ENCODE measurements at places on chromosomes 1 and 21.

DNA sequence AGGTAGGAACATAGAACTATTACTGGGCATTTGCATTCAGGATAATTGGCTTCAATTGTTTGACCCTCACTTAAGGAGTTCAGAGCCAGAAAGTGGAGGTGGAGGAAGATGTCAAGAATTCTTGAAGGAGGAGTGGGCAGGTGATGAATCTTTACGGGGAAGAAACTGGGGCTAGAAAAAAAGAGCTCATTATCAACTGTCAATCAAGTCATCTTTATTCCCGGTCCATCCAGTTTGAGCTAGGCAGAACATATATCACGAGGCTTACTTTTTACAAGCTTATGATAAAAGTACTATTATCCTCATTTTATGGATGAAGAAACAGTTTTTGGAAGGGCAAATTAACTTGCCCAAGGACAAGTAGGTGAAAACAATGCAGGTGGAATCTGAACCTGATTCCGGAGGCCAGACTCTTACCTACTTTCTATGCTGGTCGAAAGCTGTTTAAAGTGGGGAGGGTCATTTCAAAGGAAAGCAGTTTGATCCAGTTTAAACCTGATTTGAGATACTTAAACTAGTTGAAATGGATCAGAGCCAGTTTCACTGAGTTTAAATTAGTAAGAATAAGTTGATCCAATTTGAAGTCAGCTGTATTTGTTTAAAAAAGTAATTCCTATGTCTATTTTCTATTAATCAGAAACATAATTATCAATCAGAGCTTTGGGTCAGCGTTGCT, 13.3 kb upstream of the NBL1 start:
- DNase-seq, result no peak

GRCh38 chr1:51306950-51307349, 23.4 kb downstream of the TTC39A start:
- DNase-seq, result no peak

GRCh38 chr1:167663002-167663772, 33.2 kb downstream of the RCSD1 start:
- DNase-seq, result no peak

DNA sequence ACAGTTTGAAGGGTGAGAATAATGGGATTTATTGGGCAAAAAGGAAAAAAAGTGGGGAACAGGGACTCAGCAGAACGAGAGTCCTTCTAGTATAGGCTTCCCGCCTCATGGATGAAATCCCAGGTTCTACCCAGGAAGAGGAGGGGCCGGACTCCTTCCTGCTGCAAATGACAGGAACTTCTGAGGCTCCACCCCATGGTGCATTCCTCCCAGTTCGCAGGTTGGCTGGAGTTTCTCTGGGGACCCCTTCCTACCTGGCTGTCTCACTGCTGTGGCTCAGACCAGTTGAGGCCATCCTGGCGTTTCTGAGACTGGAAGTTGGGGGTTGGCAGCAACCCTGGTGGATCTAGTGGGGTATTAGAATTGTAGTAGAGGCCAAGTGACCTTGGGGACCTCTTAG, 27.5 kb downstream of the CNIH3 start:
- no peak for DNase-seq

GRCh38 chr21:21262048-21262447, 263.8 kb downstream of the NCAM2 start:
- DNase-seq, result no peak

GRCh38 chr1:36239941-36240637, 15.8 kb downstream of the THRAP3 start:
- DNase-seq, result no peak

DNA sequence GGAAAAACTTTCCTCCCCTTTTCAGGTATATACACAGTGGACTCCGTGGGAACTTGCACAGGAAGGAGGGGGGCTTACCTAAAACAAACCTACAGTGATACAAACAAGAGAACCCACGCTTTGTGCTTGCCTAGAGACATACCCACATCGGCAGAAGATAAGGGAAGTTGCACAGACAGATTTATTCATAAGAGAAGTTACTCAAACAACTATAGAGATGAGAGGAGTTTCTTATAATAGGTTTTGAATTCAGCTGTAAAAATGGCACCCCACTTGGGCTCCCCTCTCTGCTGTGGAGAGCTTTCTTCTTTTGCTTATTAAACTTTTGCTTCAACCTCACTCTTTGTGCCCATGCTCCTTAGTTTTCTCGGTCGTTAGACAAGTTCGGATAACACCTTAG, 1.8 kb upstream of the DUSP12 start:
- DNase-seq, result no peak

- no peak for DNase-seq
These were observed 2.9 kb downstream of the ZNF672 start for GRCh38 chr1:248840946-248841345.

- no peak for DNase-seq
These were observed 18.8 kb upstream of the GPR137B start for GRCh38 chr1:236123563-236123962.

GRCh38 chr1:117161887-117162286, 40.3 kb upstream of the TRIM45 start:
- no peak for DNase-seq

- DNase-seq, result no peak
These were observed 172.0 kb upstream of the CAMK1G start for GRCh38 chr1:209411491-209411929.

GRCh38 chr1:7620196-7620595, 150.9 kb upstream of the VAMP3 start:
- no peak for DNase-seq

GRCh38 chr1:78387871-78388270, 102.9 kb upstream of the PTGFR start:
- DNase-seq, result no peak

GRCh38 chr1:55380355-55380970, 165.3 kb upstream of the USP24 start:
- no peak for DNase-seq

GRCh38 chr1:54865238-54866073, 21.5 kb downstream of the DHCR24 start:
- no peak for DNase-seq

GRCh38 chr21:27480841-27481261, 514.0 kb upstream of the ADAMTS5 start:
- DNase-seq, result no peak

DNA sequence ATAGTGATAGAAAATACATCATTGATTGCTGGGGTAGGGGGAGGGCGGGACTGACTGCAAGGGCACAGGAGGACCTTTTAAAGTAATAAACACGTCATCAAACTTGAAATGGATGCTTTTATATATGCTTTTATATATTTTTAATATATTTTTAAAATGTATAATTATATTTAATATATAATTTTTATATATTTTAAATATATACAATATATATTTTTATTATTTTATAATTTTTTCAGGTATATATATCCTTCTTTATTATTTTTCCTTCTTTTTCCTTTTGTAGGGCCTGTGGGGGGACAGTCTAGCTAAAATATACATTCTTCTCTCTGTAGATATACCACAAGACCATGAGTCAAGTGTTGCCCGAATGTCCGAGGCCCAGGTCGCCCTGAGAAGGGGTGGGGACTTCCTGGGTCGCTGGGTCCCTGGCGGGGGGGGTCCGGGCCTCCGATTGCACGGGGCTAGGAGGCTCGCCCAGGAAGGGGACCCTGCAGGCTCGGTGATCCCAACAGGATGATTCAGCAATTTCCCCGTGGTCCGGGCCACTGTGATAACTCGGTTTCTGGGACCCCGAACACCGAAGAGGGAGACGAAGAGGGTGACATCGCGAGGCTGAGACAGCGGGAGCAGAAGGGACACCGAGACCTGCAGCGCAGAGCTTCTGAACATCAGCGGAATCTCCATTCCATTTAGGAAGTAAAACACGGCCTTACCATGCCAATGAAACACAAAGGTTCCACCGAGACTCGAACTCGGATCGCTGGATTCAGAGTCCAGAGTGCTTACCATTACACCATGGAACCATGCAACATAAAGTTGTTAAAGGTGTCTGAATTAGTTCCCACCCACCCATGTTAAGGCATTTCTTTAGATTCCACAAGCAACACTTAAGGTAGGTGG, 112.5 kb upstream of the NBPF11 start:
- DNase-seq, result no peak

DNA sequence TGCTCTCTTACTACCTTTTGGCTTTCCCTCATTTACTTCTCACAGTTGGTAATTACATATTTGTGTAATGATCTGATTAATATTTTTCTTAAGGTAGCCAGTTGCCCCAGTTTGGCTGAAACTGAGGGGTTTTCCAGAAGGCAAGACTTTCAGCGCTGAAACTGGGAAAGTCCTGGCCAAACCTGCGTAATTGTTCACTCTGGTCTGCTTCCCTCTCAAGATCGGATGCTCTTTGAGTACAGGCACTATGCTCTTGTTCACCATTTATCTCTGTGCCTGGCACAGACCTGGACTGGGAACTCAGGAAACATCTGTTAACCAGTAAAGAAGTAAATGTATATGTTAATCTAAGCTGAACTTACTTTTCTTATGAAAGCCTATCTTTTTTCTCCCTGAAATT, 209.6 kb upstream of the HOOK1 start:
- DNase-seq, result no peak

- no peak for DNase-seq
These were observed 11.4 kb downstream of the TIE1 start for GRCh38 chr1:43312212-43312623.

- no peak for DNase-seq
These were observed 5.2 kb upstream of the GPR161 start for GRCh38 chr1:168141871-168142385.

- DNase-seq, result no peak
These were observed 8.2 kb downstream of the ZNF692 start for GRCh38 chr1:248850536-248851251.

DNA sequence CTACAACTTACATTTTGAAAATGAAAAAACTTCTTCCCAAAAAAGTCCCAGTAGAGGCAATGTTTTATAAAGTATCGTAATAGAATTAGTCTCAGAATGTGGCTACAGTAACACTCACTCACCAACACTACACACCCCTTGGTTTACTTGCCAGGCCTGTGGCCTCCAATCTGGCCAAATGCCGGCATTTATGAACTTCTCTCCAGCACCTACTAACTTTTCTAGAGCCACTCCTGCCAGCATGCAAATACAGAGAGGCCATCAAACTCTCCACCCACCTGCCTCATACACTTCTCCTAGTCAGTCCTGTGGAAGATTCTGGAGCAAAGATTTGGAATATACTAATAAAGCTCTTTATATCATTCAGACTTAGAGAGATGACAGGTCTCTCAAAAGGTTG, 32.3 kb downstream of the STPG1 start:
- DNase-seq, result no peak

DNA sequence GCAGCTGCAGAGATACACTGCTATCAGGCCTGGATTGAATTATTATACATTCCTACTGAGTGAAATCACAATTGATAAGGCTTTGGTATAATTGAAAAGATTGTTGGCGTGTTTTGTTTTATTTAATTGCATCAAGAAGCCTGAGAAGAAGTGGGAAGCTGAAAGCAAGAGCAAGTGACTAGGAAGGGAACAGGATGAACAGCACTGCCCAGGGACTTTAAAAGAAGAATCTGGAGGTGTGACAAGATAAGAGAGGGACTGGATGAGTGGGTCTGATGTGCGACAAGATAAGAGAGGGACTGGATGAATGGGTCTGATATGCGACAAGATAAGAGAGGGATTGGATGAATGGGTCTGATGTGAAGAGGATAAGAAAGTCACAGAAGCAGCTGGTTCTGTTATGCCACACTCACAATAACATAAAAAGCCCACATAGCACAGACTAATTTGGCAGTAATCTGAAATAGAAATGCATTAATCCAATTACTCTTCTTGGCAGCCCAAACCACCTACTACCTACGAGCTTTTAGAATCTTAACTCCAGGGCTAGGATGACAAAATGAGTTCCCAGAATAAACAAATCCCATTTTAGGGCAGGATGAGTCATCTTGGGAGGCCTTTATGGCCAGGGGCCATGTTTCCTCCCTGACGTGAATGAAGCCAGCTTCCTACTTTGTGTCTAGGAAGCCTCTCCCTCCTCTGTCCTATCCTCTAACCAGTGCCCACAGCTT, 129.7 kb downstream of the DUSP10 start:
- DNase-seq, result no peak

DNA sequence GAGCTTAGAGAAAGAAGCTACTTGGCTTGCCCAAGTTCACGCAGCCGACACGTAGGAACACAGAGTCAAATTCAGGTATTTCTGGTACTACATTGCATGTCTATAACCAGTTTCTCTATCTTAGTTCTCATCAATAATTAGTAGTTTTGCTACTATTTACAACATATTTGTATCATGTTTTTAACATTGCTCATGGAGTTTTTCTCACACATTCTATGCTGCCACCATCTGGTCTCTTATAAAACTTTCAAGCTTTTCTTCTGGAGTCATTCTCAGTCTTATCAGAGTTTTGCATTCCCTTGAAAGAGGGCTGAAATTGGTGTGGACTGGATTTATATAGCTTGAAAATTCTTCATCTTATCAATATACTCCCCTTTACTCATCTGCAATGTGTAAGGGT, 118.8 kb upstream of the PALMD start:
- no peak for DNase-seq

GRCh38 chr1:201461645-201462441, 7.1 kb downstream of the PHLDA3 start:
- no peak for DNase-seq

DNA sequence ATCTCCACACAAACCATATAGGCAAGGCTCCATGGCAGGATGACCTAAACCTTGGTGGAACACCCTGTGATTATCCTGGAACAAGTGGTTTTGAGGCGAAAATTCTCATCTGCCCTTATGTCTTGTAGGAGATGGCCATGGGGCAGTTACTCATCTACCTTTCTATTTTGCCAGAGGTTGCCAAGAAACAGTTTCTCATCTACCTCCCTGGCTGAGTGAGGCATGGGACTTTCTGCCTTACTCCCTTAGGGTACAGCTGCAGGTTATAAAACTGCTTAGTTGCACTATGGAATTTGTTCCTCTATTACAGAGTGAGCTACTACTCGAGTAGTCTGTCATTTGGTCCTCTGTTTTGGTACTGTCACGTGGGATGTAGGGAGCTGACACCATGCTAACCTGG, 31.3 kb upstream of the GUCA2A start:
- DNase-seq, result no peak

DNA sequence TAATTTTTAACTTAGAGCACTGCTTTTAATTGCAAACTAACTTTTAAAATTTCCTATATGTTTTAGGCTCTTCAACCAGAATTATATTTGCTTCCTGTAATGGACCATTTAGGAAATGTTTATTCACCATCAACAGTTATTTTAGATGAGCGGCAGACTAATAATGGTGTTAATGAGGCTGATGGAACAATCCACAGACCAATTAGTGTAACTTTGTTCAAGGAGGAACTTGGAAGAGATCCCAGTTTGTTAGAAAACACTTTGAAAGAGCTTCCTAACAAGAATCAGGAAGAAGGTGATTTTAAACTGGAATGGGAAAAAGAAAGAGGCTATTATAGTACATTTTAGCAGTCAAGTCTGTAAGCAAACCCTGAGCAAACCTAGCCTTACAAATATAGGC, 19.4 kb upstream of the GNG5 start:
- DNase-seq, result no peak

GRCh38 chr1:205192287-205192686, 19.2 kb downstream of the DSTYK start:
- DNase-seq, result no peak
